Stimulated activated CD8-positive, alpha-beta memory T cell treated with anti-CD3 and anti-CD28 coated beads, Interleukin-2, amount 100 ng/mL, for 1 hour (primary cell): ENCODE measurements at places on chromosomes 2 and 18.

GRCh38 chr2:96528006-96528699 lies 8.4 kb upstream of the ARID5A start:
- DNase-seq: no peak

- no peak for DNase-seq
These were observed 121.1 kb downstream of the TANC1 start for GRCh38 chr2:159089543-159089942.

DNA sequence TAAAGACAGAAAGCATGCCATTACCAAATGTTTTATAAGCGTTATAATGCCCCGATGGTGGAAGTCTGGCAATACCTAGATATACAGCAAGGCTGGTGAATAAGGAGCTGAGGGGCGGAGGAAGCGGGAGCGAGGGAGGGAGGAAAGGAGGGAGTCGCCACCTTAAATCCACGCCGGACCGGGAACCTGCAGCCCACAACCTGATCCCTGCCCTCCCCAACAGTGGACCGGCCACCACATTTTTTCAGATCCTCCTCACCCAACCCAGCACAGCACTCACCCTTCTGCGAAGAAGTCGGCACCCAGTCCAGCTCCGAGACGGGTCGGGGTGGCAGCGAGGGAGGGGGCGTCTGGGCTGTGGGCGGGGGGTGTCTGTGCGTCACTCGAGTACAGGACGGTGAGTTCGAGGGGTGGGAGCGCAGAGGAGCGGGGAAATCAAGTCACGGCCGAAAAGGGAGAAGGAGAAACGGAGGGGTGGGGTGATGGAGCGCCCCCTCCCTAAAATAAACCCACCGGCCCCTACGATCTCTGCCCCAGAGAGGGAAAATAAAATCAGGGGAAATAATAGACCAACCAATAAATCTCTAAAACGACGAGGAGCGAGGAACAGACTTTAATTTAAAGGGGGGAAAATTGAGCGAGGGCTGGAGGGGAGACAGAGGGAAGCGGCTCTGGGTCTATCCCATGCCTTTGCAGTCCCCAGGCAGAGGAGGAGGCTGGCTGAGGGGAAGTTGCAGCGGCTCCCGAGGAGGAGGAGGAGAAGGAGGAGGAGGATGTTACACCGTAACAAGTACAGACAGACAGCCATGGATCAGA lies 96.5 kb upstream of the SERTAD2 start:
- DNase-seq: no peak

GRCh38 chr18:32698153-32698552 lies 74.7 kb downstream of the KLHL14 start:
- no peak for DNase-seq

DNA sequence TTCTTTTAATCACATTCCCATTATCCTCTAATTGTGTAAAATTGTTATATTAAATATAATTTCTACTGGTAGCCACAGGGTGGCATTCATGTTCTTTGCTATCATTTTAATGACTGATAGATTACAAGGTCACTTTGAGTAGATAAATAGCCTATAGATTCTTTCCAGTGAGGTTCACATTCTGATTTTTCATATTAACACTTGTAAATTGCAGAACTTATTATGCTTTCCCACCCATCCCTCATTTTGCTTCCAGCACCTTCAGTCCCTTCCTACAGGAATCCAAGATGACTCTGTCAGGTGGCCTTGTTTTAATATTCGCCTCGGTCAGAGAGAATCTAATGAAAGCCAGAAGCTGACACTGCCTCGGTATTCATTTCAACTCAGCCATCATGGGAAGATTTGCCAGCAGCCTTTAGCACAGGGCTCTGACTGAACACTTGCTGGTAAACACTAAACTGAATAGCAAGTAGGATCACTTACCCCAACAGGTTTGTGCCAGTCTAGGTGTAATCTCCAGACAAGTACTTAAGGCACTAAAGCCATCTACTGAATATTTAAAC lies 101.2 kb upstream of the FSHR start:
- DNase-seq: no peak

- DNase-seq: no peak
These were observed 86.2 kb upstream of the YPEL5 start for GRCh38 chr2:30060562-30060961.

GRCh38 chr2:78263571-78263970 lies 741.4 kb upstream of the LRRTM4 start:
- no peak for DNase-seq

GRCh38 chr2:179239195-179239594 lies 25.4 kb downstream of the SESTD1 start:
- no peak for DNase-seq

- no peak for DNase-seq
These were observed at the start of gene TFCP2L1 for GRCh38 chr2:121284463-121285449. TFCP2L1 (minus strand) TSS chr2:121285202; CDS start chr2:121285109, 93 bp downstream.

- no peak for DNase-seq
These were observed 646.9 kb upstream of the ZEB2 start for GRCh38 chr2:145166731-145167302.

GRCh38 chr2:129769185-129769991 lies 210.1 kb upstream of the RAB6C start:
- DNase-seq: no peak

GRCh38 chr2:186348200-186348599 lies 137.9 kb upstream of the ZC3H15 start:
- no peak for DNase-seq

DNA sequence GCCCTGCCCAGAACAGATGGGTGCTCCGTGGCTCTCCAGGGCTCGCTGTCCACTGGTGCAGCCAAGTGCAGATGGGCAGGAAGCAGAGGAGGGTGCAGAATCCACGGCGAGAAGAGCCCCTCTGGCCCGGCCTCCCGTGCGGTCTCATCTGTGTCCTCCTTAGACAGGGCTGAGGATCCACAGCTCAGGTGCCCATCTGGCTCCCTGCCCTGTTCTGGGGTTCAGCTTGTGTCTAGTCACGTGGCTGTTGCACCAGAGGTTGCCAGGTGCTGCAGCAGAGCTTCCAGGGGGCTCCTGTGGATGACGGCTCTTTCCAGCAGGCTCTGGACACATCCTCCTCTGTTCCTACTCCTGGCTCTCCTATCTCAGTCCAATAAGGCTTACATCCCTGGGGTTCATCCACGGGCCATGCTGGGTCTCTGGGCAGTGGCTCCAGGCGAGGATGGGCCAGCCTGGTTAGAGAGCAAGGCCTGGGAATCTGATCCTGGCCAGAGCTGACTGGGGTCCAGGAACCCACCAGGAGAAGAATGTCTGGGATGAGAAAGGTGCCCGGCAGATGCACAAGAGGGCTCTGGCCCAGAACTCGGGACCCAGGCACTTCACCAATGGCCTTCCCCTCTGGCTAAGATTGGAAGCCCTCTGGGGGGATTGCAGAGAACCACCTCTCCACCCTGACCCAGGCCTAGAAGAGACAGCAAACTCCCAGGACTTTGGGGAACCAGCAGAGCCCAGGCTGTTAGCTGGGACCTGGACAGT lies 116.3 kb upstream of the ID2 start:
- no peak for DNase-seq

DNA sequence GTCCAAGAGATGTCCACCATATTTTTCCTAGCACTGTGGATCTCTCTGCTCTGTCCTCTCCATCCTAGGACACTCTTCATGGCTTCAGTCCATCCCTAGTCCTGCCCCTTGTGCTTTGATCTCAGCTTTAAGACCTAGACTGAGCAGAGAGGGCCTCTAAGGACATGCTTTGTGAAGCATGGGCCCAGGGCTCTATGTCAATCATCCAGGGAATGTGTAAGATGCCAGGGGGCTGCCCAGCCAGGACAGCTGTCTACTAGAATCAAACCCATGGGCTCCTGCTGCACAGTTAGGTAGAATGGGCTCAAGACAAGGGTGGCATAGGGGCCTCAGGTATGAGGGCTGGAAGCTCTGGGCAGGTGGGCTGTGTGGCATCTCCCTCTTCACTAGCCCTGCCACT lies 24.9 kb downstream of the TET3 start:
- no peak for DNase-seq

- no peak for DNase-seq
These were observed 24.5 kb downstream of the NIF3L1 start for GRCh38 chr2:200913654-200914053.

DNA sequence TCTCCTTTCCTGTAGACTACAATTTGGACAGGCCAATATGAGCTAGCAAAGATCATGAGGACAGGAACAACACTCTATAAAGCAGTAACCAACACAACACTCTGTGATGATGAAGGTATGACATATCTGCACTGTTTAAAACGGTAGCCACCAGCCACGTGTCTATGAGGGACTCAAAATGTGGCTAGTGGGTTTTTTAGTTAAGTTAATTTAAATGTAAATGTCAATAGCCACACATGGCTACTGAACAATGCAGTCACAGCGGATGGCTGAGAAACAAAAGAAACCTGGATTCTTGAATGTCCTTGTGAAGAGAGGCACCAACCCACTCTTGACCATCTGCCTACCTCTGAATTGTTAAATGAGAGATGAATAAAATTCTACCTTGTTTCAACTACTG lies 33.9 kb downstream of the FANCL start:
- no peak for DNase-seq

- DNase-seq: no peak
These were observed 65.8 kb downstream of the SUMO1 start for GRCh38 chr2:202172439-202173211.

DNA sequence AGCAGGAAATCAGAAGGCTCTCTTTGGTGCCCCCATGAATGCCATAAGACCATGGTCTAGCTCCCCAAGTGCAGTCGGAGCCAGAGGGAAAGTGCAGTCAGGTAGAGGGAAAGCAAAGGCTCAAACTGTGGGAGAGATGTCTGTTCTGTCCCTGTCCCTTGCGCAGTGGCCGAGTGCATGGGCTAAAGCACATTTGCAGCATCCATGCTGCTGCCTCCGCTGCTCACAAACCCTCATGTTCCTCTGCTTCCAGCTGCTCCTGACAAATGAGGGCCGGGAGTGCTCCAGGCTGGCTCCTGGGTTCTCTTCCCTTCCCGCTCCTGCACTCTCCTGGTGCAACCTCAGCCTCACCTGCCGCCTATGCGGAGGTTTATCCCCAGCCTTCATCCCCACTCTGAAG lies 34.2 kb downstream of the SCTR start:
- DNase-seq: no peak

DNA sequence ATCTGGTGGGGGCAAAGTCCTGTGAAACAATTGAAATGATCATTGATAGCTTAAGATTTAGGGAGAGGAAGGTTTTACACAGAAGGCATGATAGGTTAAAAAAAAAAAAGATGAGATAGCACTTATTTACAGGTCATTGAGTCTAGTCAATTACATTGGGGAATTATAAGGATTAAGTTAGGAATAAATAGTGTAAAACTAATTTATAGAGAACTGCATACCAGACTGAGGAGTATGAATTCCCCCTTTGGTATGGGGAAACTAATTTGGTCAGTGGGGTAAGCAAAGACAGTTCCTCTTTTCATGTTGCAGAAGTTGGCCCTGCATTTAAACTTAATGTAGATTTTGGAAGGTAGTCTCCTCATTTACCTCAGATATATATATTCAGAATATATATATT lies 10.8 kb downstream of the GLS start:
- DNase-seq: no peak

GRCh38 chr2:105895990-105896764 lies 151.5 kb downstream of the NCK2 start:
- no peak for DNase-seq

GRCh38 chr2:181779288-181780021 lies 99.1 kb upstream of the NEUROD1 start:
- no peak for DNase-seq

DNA sequence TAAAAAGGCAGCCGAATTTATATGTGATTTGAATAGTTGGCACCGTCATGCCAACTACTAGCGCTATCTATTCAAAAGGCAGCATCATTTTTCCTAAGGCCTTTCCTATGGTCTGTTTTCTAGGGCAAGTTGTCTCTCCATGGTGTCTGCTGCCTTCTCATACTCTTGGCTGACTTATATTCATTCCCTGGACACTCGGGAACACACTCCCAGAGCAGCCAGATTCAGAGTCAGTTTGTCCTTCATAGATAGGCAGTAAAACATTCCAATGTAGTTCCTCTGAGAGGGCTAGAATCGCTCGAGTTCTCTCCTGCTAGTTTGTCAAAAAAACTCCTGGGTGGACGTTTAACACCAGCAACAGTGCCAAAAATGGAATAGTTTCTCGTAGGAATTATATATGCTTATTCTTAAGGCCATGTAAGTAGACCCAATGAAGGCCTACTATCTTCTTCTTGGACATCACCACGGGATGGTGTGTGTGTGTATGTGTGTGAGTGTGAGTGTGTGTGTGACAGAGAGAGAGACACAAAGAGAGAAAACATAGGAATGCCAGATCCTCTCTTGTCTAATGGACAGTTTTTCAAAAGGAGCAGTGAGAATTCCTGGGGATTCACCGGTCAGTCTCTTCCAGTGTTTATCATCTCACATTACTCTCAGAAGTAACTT lies 129.3 kb upstream of the CTAGE1 start:
- DNase-seq: no peak

DNA sequence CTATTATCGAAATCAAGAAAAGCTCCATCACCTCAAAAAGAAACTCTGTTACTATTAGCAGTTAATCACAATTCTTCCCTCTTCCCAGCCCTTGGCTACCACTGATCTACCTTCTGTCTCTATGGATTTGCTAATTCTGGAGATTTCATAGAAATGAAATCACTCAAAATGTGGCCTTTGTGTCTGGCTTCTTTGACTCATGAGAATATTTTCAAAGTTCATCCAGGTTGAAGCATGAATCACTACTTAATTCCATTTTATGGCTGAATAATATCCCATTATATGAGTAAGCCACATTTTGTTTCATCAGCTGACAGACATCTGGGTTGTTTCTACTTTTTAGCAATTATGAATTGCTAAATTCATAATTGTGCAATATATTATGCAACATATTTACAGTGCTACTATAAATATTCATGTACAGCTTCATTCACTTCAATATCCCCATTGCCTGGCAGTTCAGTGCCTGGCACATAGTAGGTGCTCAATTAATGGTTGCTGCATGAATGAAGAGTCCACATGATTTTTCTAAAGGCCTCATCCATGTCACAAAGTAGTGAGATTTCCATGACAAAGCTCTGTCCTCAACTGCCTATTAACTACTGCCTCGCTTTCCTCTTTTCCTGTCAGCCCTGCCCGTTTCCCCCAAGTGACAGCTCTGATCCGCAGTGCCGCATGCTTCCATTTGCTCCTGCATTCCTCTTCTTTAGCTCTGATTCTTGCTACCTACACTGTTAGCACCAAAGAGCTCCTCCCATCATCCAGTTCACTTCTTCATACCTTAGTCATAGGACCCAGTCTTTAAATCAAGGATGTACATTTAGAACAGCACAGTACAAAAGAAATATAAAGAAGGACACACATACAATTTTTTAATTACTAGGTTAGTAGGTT lies 32.8 kb downstream of the CCDC93 start:
- no peak for DNase-seq

DNA sequence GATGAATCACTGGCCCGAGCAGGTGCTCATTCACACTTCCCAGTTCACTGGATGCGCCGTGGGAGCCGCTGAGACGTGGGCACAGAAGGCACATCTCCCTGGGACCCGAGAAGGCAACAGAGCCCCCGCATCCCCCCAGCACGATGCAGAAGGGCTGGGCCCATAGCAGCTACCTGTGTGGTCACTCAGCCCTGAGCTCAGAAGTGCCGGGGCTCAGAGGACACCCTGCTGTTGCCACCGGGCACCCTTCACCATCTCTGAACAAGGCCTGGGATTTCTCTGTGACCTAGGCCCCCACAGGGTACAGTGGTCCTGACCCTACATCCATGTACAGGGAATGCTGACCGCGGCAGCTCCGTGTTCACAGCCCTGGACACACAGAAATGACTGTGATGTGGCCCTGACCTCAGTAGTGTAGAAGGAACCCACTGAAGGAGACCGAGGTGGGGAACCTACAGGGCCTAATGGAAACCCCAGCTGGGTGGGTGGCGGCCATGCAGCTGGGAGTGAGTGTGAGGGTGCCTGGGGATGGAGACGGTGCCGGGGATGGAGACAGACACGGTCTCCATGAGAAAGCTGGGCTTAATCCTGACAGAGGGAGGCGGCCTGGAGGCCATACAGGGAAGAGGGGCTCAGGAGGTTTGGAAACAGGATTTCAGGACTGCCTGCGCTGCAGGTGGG lies 111.9 kb upstream of the OTOS start:
- DNase-seq: no peak
